ENCODE measurements at places on chromosomes 11 and 22.
A peak's percentile ranks its signal among the peaks of the same experiment; 100 is the strongest.

DNA sequence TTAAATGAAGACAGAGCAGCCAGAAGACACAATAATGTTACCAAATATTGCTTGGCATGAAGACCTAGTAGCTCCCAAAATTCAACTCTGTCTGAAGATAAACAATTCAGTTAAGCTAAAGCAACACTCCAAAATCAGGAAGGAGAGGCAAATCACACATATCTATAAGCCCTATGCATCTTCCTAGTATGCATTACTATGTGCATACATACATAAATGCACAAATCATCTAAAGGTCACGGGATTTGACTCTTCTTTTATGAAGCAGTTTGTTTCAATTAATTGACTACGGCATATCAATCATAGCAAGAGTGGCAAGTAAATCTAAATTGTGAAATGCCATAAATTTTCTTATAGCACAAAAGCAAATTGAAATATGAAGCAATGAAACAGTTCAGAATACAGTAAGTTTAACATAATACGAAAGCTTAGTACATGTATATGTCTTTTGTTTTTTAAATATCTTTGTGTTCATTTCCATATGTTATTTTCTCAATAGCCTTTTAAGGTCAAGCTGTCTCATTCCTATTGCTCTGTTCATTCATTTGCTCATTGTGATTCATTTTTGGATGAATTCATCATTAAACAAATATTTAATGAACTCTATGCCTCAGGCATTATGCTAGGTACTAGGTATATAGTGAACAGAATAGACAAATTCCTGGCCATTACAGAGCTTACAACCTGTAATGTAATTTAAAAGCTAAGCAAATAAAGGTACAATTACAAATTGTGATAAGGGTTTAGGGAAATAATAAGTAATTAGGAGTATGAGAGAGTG lies 540.5 kb downstream of the DLG2 start:
- DNase-seq = peak; percentile 4

GRCh38 chr11:12242966-12243365 lies 132.6 kb downstream of the MICAL2 start:
- DNase-seq = no peak

- DNase-seq = no peak
Observed at GRCh38 chr22:22103078-22103875, 120.7 kb upstream of the TOP3B start.

DNA sequence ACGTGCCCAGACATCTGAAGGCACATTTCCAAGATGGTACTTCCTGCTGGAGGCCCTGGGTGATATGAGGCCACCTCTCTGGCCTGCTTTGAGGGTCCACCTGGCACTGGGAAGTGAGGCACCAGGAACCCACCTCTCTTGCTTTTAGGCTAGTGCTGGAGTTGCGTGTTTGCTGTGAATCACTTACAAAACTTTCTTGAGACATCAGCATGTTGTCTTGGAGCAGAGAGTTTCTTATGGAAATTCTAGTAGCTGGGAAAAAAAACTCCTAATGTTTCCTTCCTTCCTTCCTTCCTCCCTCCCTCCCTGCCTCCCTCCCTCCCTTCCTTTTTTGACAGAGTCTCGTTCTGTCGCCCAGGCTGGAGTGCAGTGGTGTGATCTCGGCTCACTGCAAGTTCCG lies 341.3 kb downstream of the MIAT start:
- DNase-seq = no peak

DNA sequence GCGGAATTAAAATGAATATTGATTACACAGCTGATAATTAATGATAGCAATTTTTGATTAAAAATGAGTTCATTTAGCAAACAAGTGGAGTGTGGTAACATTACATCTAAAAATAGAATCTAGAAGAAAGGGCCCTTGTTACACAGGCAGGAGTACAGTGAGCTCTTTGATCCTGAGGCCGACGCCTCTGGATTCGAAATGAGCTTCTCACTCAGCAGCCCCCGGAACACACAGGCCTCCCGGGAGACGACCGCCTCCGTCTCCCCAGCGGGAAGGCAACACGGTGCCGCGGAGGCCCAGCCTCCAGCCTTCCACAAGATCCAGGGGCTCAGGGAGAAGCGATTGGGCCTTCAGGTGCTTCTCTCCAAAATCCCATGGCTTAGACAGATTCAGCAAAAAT lies 379.1 kb downstream of the BRD1 start:
- DNase-seq = no peak

DNA sequence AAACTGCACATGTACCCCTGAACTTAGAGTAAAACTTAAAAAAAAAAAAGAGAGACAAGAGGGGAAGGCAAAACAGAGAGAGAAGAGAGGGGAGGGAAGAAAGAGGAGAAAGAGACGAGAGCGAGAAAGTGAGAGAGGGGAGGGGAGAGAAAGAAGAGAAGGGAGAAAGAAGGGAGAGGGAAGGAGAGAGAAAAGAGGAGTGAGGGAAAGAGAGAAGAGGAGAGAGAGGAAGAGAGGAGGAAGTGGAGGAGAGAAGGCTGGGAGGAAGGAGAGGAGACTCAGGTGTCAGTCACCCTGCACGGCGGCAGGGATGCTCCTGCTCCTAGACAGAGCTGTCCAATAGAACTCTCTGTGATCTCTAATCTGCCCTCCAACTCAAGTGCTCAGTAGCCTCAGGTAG lies 248.3 kb downstream of the MIAT start:
- no peak for DNase-seq

- no peak for DNase-seq
Observed at GRCh38 chr11:105393326-105393725, 216.5 kb upstream of the GRIA4 start.

GRCh38 chr22:38881464-38881871 lies 9.5 kb upstream of the CBX6 start:
- peak; percentile 56 for DNase-seq

GRCh38 chr11:112509300-112509699 lies 248.6 kb upstream of the PLET1 start:
- no peak for DNase-seq

DNA sequence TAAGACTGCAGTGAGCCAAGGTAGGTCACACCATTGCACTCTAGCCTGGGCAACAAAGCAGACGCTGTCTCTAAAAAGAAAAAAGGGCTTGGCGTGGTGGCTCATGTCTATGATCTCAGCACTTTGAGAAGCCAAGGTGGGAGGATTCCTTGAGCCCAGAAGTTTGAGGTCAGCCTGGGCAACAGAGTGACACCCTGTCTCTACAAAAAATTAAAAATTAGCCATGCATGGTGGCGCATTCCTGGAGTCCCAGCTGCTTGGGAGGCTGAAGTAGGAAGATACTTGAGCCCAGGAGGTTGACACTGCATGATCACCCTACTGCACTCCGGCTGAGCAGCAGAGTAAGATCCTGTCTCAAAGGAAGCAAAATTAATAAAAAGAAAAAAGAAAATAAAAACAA lies 38.9 kb upstream of the RDX start:
- no peak for DNase-seq

DNA sequence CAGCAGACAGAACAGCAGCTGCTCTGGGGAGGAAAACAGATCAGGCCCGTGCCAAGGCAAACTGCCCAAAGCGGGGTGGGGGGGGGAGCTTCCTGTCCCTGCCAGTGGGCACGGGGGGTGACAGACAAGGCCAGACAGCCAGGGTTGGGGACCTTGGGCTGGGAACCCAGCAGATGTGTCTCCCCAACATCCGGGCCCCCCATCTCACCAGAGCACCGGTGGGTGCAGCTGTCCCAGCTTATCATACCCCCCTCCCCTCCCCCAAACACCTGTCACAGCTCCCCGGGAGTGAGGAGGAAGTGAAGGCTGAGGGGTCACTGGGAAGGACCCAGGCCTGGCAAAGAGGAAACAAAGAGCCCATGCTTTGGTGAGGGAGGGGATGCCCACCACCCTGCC lies 1.3 kb downstream of the PPP1R14B start:
- no peak for DNase-seq

DNA sequence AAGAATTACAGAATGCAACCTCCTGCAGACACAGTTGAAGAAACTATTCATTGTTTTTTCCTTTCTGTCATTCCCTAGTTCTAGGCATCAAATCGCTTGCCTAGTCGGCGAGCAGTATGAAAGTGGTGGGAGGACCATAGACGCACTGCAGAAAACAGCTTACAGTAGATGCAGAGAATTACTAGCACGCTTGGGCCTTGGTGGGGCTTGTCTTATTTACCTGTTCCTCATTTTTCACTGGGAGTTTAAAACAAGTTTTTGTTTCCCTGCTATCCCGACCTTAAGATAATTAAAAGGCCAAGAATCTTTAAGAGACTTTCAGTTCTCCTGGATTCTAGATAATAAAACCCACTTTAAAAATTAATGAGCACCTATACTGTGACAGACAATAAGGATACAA lies 713 bp upstream of the ARL14EP start:
- no peak for DNase-seq

- DNase-seq = no peak
Observed at GRCh38 chr11:73359930-73360742, 16.1 kb upstream of the RELT start.

DNA sequence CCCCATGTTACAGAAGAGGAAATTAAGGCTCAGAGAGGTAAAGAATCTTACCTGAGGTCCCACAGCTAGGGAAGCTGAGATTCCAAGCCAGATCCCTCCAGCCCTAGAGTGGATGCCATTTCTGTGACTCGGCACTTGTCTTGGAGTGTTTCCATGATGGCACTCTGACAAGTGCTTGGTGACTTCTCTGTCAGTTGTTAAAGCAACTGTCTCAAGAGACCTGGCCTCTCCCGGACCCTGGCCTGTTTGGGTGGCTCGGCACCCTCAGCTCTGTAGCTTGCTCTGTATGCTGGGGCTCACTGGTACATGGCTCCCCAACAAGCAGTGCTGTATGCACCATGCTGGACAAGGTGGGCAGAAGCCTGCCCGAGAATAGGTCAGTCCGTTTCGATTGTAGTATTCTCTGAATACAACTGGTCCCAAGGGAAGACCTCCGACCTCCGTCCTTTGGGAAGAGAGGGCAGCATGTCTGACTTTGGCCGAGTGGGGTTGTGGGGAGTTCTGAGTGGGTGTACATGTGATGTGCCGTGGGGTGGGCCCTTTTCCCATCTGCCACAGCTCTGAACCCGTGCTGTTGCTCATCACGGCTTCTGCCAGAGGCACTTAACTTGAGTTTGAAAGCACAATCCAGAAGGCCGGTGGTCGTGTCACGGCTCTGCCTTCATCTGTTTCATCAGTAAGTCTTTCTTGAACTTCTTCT lies 12.4 kb downstream of the ACO2 start:
- no peak for DNase-seq

DNA sequence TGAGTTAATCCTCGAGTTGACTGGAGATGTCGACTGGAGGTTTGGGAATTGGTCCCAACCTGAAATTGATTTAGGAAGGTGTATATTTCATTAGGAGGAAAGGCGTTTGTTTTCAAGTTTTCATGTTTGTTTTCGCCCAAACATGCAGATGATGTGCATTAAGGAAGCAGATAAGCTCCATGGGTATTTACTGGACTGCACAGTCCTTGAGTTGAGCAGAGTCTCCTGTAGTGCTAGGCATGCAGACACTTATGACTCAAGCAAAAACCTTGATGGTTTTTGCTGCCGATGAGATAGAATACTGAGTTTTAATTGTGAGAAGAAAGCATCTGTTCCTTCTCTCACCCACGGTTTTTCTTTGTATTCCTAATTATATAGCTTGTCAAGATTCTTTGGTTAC lies 27.9 kb downstream of the CABIN1 start:
- no peak for DNase-seq

- no peak for DNase-seq
Observed at GRCh38 chr11:12599408-12600143, 74.6 kb upstream of the TEAD1 start.

DNA sequence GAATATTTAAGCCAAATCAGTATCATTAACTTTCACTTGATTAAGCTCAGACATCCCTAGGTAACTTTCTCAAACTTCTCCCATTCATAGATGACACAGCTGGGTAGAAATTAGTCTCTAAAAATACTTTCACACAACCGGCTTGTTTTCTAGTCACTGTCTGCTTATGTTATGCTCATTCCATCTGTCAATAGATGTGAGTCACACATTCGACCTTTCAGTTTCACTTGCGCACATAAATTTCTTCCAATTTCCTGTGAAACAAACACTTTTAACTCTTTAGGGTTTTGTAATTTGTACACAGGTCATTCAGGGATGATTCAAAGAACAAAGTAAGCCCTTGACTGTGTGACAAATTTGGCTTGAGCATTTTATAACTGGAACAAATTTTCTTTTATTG lies 723.0 kb downstream of the KCNA4 start:
- peak; percentile 62 for DNase-seq

- no peak for DNase-seq
Observed at GRCh38 chr11:111836721-111837120, 34.7 kb downstream of the ALG9 start.

- DNase-seq = no peak
Observed at GRCh38 chr11:36016263-36016662, 72.4 kb downstream of the LDLRAD3 start.

- no peak for DNase-seq
Observed at GRCh38 chr22:39284142-39284980, 35.1 kb downstream of the RPL3 start.

- no peak for DNase-seq
Observed at GRCh38 chr11:64352099-64352994, 6.6 kb upstream of the RPS6KA4 start.

- no peak for DNase-seq
Observed at GRCh38 chr11:126732981-126733380, 267.6 kb downstream of the KIRREL3 start.

- no peak for DNase-seq
Observed at GRCh38 chr11:128796270-128796669, 70.8 kb downstream of the KCNJ1 start.

DNA sequence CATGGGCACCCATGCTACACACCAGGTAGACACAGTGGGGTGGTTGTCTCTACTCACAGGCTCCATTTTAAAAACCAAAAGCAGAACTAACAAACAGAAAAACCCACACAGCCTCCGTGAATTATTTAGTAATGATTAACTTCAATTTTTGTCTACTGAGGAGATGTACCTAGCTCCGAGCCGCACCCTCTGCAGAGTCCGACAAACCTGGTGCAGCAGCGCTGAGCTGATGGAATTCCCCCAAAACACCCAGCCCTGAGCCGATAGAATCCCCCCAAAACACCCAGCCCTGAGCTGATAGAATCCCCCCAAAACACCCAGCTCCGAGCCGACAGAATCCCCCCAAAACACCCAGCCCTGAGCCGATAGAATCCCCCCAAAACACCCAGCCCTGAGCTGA lies 927.0 kb downstream of the BRD1 start:
- DNase-seq = no peak

GRCh38 chr11:132365650-132366049 lies 995.2 kb downstream of the NTM start:
- DNase-seq = no peak

DNA sequence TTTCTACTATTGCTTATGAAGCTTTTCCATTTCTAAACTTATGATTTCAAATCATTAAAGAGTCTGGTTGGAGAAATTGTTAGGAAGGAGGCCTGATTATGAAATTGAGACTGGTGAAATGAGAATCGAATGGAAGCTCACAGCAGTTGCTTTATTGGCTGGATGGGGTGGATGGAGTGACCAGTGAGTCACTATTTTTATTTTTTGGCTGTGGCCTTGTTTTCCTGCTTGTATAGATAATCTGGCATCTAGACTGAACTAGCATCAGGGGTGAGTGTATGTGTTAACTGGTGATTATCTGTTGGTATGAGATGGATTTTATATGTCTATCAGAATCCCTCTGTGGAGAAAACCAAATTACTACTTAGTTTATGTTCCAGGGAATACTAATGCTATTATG lies 36.2 kb downstream of the UVRAG start:
- DNase-seq = no peak

- no peak for DNase-seq
Observed at GRCh38 chr11:65884716-65885092, 3.6 kb downstream of the FIBP start.

GRCh38 chr11:660681-661444 lies 23.8 kb downstream of the DRD4 start:
- DNase-seq = no peak

- no peak for DNase-seq
Observed at GRCh38 chr11:13028322-13028721, 19.2 kb downstream of the RASSF10 start.

- DNase-seq = no peak
Observed at GRCh38 chr11:64694821-64695365, 28.1 kb downstream of the NRXN2 start.
